Hindlimb muscle (tissue), 1 donor: ENCODE measurements at places on chromosomes 6 and 20. TPM values are rescaled to one million over a fixed set of nuclear protein-coding genes. Genes with fewer than 3 reads are reported as not detected.

The RIPOR3 gene
- polyA plus RNA-seq: 4.0 TPM

The STMND1 gene
- polyA plus RNA-seq: not detected

The OPRL1 gene
- polyA plus RNA-seq: 1.1 TPM

The PNLDC1 gene
- 0.39 TPM for polyA plus RNA-seq

The TPBG gene
- 11.2 TPM for polyA plus RNA-seq

The IFT52 gene
- polyA plus RNA-seq: 21.8 TPM

The SUMO4 gene
- polyA plus RNA-seq: 0.52 TPM

The BNIP5 gene
- polyA plus RNA-seq: 0.28 TPM

The OLIG3 gene
- polyA plus RNA-seq: not detected

The CST5 gene
- polyA plus RNA-seq: not detected

The NHLRC1 gene
- 3.9 TPM for polyA plus RNA-seq

The NRN1 gene
- 24.7 TPM for polyA plus RNA-seq

The OR2H1 gene
- polyA plus RNA-seq: not detected

GRCh38 chr6:111874025-111874415 is 768 bp upstream of the FYN start:
- no peak for DNase-seq

GRCh38 chr6:81786150-81786549 is 33.7 kb upstream of the TENT5A start:
- no peak for DNase-seq

- no peak for DNase-seq
Observed at GRCh38 chr20:44324343-44324742, 12.5 kb upstream of the R3HDML start.

- peak; percentile 81 for DNase-seq
Observed at GRCh38 chr6:28940858-28941683, 17.3 kb upstream of the TRIM27 start.

DNA sequence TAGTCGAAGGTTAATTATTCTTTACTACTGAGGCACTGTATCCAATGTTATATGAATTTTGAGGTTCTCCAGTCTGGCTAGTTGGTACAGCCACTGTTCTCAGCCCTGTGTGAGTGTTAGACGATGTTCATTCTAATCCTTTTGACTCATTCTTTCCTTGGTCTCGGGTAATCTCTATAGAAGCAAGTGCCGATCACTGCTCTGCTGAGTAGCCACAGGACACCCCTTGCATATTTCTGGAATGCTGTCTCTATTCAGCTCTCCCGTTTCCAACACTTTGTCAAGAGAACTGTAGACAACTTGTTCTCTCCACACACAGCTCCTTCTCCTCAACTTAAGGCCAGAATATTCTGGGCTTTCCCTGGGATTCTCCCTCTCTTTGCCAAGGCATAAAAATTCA is 42.4 kb upstream of the PLCB1 start:
- no peak for DNase-seq

- no peak for DNase-seq
Observed at GRCh38 chr20:37193226-37193625, 13.9 kb upstream of the MROH8 start.

- DNase-seq: peak; percentile 62
Observed at GRCh38 chr20:36167902-36168503, 13.5 kb downstream of the EPB41L1 start.

DNA sequence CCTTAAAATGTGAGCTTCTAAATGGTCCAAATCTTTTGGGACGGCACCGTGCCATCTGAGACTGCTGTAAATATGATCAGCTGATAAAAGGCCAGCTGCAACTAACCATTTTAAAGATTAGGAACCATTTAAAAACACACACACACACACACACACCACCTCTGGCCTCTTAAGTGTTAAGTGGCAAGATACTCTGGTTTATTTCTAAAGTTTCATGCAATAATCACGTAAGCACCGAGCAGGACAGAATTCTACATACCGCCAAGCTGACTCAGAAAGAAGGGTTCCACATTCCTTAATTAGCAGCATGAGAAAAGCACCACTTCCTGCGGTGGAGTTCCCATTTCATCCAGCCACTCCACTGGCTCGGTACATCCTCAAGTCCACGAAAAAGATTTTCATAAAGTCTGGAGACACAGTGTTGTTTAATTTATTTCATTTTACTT is 17.8 kb upstream of the ZNF217 start:
- no peak for DNase-seq

- DNase-seq: no peak
Observed at GRCh38 chr6:37515712-37516075, 16.0 kb upstream of the CCDC167 start.

DNA sequence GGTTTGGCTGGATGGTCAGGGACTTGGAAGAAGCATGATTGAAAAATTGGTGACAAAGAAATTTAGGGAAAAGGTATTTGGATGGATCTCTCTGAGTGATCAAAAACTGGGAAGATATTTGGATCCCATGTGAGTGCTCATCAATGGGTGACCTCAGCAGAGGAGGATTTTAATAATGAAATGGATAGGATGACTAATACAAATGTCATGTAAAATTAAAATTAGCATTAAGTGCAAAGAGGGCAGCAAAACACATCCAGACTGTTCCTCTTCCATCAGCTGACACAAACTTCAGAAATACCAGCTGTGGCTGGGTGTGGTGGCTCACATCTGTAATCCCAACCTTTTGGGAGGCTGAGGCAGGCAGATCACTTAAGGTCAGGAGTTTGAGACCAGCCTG is 151.7 kb downstream of the THBS2 start:
- DNase-seq: no peak

DNA sequence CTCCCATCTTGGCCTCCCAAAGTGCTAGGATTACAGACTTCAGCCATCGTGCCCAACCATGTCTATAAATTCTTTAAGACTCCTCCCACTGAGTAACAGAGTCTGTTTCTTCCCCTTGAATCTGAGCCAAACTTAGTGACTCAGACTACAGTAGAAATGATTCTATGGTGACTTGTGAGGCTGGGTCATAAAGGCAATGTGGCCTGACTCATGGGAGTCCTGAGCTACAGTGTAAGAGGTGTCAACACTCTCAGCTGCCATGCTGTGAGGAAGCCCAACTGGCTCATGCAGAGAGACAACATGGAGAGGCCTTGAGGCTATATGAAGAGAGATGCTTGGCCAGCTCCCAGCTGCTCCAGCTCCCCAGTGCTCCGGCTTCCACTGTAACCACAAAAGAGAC is 5.2 kb upstream of the NRSN2 start:
- no peak for DNase-seq

GRCh38 chr20:49306903-49307620 is 29.2 kb upstream of the ZNFX1 start:
- no peak for DNase-seq

GRCh38 chr6:24227556-24227955 is 101.5 kb downstream of the NRSN1 start:
- no peak for DNase-seq

GRCh38 chr6:100267721-100268123 is 197.0 kb downstream of the SIM1 start:
- no peak for DNase-seq

- DNase-seq: peak; percentile 47
Observed at GRCh38 chr20:33871362-33871761, 60.2 kb downstream of the CHMP4B start.

DNA sequence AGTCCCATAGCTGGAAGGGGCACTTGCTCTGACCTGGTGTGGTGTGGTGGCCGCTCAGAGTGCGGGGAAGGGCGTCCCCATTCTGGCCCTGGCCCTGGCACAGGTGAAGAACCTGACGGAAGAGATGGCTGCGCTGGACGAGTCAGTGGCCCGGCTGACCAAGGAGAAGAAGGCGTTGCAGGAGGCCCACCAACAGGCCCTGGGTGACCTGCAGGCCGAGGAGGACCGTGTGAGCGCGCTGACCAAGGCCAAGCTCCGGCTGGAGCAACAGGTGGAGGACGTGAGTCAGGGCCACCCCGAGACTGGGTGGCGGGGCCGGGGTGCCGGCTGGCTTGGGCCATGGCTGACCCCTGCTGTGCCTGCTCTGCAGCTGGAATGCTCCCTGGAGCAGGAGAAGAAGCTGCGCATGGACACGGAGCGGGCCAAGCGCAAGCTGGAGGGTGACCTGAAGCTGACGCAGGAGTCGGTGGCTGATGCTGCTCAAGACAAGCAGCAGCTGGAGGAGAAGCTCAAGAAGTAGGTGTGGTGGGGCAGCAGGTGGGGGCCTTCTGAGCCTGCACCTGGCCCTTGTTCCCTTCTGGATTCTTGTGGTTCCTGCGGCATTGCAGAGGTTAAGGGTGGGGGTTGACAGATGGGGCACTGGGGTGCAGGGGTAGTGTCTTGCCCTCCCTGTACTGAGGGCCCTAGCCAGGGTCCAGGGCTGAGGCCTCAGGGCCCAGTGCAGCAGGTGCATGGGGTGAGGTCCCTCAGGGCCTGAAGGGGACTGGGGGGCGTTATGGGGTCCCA is 40.8 kb downstream of the MYH7B start:
- DNase-seq: no peak

- DNase-seq: no peak
Observed at GRCh38 chr20:45346291-45346718, 1.9 kb downstream of the SDC4 start.
